ENCODE measurements at places on chromosomes 12 and 14. TPM values are rescaled to one million over a fixed set of nuclear protein-coding genes. Genes with fewer than 3 reads are reported as not detected.

TAOK3 gene
- polyA plus RNA-seq, result 87.0 TPM

GRCh38 chr12:9041321-9041720, 52.0 kb downstream of the KLRG1 start:
- no peak overlapping the region for H3K4me3 ChIP-seq
- H3K27me3 ChIP-seq, result no peaks in the 10 kb centered on the region
- DNase-seq, result no peak
- no peaks in the 10 kb centered on the region for H3K36me3 ChIP-seq
- peak overlapping the region; percentile 50 for H3K27ac ChIP-seq

DNA sequence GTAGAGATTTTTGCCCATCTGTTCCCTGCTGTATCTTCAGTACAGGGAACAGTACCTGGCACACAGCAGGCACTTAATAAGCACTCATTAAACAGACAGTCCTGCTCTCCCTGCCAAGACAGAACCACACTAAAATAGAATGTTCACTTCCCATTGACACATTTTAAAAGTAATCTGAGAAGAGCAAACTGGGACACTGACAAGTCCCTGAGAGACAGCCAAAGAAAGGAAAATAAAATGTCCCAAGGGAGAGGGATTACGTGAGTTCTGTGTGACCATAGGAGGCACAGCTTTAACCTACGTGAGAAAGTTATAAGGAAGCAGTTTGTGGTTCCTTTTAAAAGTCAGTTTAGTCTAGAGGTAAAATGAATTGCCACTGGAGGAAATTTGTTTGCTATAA, 43.9 kb upstream of the SYCP3 start:
- H3K27me3 ChIP-seq, result no peaks in the 10 kb centered on the region
- H3K4me3 ChIP-seq, result no peak overlapping the region
- H3K4me1 ChIP-seq, result peaks cover 20% of the 10 kb centered on the region
- H3K36me3 ChIP-seq, result peaks cover 23% of the 10 kb centered on the region
- H3K27ac ChIP-seq, result peak overlapping the region; percentile 38

GRCh38 chr12:119157978-119158377, 20.8 kb upstream of the HSPB8 start:
- DNase-seq, result no peak
- H3K4me1 ChIP-seq, result no peaks in the 10 kb centered on the region
- no peak overlapping the region for H3K4me3 ChIP-seq

GRCh38 chr12:55966408-55967281, at the start of gene CDK2:
CDK2 (plus strand) TSS chr12:55966830; CDS start chr12:55967009, 179 bp downstream.
- H3K36me3 ChIP-seq, result no peaks in the 10 kb centered on the region

DNA sequence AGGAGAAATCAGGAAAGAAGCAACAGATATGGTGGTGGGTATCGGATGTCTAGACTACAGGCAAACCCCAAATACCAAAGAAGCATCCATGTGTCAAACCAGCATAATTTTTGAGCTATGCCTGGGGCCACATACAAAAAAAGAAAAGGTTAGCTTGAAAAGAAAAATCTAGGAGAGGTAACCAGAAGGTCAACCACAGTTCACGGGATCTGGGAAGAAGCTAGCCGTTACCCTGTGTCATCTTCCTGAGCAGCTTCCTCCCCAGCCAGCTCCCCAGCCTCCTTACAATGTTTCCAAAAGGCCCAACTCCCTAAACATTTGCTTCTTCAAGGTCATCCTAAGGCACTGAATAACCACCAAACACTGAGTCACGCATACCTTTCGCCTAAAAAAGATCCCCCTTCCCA, 3.1 kb downstream of the SINHCAF start:
- H3K4me3 ChIP-seq, result peak overlapping the region; percentile 86
- peak overlapping the region; percentile 44 for H3K27ac ChIP-seq
- H3K36me3 ChIP-seq, result no peaks in the 10 kb centered on the region
- no peak for DNase-seq

DNA sequence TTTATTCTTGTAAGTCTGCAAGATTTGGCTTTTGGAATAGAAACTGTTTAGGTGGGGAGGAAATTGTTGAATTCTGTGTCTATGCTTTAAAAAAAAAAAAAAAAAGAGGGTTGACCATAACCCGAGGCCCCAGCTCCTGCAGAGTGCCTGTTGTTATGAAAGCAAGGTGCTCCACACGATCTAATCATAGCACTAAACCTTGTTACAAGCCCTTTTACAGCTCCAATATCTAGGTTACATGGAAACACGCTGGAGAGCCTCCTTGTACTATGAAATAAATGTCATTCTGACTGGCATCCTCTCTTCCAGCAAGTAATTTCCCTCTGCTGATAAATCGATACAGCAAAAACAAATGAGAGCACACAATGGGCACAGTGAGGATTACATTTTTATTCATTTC, 303.1 kb upstream of the SOX5 start:
- no peak for DNase-seq
- H3K27me3 ChIP-seq, result no peaks in the 10 kb centered on the region
- no peaks in the 10 kb centered on the region for H3K4me1 ChIP-seq
- H3K4me3 ChIP-seq, result no peak overlapping the region

DNA sequence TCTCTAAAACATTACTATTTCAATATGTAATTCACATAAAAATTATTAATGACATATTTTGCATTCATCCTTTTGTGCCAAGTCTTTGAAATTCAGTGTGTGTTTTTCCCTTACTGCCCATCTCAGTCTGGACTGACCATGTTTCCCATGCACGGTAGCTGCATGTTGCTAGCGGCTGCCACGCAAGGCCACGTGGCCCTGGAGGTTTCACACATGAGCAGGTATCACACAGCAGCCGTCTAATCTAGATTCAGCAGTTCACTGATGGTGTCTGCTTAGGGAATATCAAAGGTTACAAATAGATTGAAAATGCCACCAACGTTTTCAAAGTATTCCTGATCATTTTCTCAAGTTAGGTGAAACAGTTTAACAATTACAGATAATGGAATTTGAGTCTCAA, 234.8 kb upstream of the FKBP4 start:
- peaks cover 10% of the 10 kb centered on the region for H3K27me3 ChIP-seq
- no peak for DNase-seq
- H3K36me3 ChIP-seq, result no peaks in the 10 kb centered on the region
- no peak overlapping the region for H3K4me3 ChIP-seq

Measured in naive B cell (primary cell).